ENCODE measurements at places on chromosomes 6 and 20.

GRCh38 chr6:129590408-129591022 is 119.5 kb downstream of the ARHGAP18 start:
- DNase-seq = no peak

DNA sequence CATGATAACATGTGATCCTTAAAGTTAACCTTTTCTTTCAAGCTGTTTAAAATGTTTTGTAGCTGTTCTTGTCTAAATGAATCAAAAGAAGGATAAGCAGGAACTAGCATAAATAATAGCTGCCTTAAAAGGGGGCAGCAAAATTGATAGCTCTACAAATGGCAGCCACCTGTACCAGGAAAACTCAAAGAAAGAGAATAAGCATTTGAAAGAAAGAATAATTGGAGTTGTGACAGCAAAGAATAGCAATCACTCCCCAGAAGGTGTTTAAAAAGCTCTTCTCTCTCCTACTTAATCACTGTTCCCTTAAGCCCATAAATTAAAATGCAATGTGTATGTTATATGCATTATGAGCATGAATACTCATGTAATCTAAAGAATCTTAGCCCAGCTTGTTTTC is 114.6 kb downstream of the SIM1 start:
- DNase-seq = no peak

DNA sequence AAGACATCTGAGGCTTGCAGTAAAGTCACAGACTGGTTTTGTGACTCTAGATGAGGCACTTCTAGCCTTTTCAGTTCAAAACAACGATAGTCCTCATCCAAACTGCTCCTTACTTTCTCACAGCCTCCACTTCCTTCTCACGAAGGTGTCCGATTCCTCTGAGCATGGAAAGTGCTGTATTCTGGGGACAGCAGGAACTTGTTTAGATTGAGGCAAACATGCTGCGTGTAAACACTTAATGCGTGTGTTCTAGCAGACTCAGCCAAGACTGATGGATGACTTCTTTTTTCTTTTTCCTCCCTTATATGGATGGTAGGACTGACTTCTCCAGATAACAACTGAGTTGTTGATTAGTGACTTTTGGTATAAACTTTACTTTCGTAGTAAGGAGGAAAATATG is 80.2 kb upstream of the PRDM1 start:
- no peak for DNase-seq

DNA sequence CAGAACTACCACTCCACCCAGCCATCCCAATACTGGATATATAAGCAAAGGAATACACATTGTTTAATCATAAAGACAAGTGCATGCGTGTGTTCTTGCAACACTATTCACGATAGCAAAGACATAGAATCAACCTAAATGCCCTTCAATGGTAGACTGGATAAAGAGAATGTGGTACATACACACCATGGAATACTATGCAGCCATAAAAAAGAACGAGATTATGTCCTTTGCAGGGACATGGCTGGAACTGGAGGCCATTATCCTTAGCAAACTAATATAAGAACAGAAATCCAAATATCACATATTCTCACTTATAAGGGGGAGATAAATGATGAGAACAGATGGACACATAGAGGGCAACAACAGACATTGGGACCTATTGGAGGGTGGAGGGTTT is 156.6 kb downstream of the LRRC1 start:
- no peak for DNase-seq

DNA sequence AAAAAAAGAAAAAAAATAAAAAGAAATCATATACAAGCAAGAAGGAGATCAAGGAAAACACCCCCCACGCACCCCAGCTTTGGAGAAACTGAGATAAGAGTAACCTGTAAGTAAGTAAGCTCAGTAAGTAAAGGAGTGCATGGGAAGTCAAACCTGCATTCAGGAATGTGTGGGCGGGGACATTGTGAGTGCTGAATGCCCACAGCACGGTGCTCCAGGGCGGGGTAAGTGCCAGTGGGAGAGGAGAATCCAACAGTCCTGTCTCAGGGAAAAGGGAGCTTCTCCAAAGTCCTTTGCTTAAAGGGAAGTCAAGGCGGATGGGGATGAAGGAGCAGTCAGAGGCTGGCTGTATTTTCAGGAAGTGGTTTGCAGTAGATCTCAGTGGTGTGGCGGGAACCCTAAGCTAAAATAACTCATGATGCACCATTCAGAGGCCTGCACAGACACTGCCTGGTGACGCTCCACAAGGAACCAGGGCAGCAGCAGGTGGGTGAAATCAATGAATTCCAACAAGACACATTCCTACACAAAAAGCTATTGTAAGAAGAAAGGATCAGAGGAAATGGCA is 368.0 kb downstream of the QKI start:
- DNase-seq = no peak

DNA sequence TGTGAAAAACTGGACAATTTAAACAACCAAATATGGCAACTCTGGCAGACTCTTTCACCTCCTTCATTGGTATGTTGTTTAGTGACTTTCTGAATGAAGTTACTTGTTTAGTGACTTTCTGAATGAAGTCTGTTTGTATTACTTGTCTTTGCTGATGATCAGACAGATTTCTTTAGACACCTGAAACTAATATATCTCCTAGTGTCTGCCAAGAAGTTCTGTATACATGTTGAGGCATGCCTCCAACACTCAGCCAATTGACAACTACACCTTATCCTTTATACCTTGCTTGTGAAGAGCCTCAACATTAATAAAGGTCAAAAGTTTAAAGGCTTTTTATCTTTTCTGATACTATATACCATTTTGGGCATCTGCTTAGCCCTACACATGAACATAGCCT is 725.4 kb upstream of the EPHA7 start:
- no peak for DNase-seq

GRCh38 chr20:50594591-50595432 is 84.6 kb downstream of the PTPN1 start:
- no peak for DNase-seq

- no peak for DNase-seq
These were observed 339.5 kb upstream of the HSF2 start for GRCh38 chr6:122059918-122060317.

DNA sequence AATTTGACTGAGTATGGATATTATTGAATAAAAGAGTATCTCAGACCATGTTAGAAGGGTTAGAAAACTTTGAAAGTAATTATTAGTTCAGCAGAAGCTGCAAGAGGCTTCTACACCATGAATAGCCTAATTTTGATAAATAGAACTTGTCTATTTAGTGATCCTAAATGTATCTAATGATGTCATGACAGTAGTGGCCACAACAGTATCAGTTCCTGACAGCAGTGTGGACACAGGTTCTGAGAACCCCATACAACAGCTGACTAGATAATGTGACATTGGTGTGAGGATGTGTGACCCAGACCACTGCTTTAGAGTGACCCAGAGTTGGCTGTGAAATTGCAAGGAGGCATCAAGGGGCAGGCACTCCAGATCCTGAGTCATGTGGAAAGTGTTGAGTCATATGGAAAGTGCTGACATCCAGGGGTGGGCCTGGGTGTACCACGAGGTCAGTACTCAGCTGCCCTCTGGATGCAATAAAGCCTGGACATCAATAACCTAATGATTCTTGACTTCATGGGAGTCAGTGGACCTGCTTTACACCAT is 754.7 kb downstream of the DHX35 start:
- DNase-seq = no peak

DNA sequence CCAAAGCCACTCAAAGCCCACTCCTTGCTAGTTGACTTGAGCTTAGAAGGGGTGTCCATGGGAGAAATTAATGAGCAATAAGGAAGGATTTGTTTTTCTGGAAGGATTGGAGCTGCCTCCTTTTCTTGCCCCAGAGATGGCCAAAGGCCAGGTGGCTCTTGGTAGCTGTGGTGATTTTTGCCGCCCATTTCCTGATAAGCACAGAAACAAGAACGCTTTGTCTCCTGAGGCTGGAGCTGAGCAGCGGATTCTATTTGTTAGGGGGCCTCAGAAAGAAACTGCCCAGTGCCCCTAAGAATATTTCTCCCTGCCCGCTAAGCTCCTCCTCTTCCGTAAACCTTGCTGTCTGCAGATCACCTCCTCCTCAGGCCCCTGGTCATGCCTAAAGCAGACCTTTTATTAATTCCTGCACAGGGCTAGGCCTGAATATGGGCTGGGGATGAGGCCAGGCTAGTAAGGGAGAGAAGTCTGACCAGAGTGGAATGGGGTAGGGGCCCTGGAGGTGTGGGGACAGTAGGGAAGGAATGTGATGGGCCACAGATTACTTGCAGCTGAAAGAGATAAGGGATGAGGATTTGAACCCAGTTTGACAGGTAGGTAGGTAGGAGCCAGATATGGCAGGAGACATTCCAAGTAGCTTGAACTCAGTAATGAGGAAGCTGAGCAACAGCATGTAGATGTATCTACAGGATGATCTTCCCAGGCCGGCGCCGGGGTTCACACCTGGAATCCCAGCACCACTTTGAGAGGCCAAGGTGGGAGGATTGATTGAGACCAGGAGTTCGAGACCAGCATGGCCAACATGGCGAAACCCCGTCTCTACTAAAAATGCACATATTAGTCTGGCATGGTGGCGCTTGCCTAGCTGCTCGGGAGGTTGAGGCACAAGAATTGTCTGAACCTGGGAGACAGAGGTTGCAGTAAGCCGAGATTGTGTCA is 71.2 kb upstream of the NAA20 start:
- DNase-seq = no peak

DNA sequence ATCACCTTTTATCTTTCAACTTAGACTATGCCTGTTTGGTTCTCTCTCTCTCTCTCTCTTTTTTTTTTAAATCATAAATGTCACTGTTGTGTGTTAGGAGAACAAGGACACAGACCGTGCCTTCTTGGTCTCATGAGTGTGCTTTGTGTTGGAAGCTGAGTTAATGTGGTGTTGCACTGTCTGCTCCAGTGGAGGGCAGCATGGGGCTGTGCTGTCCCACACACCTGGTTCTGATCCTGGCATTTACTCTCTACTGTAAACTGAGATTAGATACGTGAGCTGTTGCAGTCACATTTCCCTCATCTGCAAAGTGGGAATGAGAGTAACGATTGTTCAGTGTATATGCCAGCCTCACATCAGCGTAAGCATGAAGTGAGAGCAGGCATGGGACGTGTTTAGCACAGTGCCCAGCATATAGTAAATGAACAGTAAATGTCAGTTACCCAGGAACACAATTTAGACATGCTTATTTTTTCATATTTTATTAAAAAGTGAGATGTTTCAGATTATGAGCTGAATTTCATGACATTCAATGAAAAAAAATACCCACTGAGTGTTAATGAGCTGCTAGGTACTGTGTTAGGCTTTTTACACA is 161.1 kb downstream of the FARS2 start:
- DNase-seq = no peak

- no peak for DNase-seq
These were observed 35.1 kb downstream of the MGME1 start for GRCh38 chr20:18003897-18004296.

DNA sequence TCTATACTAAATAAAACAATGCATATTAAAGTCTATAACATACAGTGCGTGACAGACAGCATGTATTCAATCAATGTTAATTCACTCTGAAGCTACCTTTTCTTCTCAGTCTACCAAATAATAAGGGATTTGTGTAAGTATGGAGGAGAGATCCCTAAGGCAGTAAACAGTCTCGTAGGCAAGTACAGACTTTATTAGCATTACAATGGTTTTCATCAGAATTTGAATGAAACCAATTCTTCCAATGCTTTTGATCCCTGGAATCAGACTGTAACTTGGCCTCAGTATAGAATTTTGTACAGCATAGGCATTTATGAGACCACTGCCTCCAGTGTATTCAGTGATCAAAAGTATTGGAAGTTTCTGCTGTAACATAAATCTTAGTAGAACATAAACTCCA is 19.5 kb downstream of the LYRM4 start:
- DNase-seq = no peak

DNA sequence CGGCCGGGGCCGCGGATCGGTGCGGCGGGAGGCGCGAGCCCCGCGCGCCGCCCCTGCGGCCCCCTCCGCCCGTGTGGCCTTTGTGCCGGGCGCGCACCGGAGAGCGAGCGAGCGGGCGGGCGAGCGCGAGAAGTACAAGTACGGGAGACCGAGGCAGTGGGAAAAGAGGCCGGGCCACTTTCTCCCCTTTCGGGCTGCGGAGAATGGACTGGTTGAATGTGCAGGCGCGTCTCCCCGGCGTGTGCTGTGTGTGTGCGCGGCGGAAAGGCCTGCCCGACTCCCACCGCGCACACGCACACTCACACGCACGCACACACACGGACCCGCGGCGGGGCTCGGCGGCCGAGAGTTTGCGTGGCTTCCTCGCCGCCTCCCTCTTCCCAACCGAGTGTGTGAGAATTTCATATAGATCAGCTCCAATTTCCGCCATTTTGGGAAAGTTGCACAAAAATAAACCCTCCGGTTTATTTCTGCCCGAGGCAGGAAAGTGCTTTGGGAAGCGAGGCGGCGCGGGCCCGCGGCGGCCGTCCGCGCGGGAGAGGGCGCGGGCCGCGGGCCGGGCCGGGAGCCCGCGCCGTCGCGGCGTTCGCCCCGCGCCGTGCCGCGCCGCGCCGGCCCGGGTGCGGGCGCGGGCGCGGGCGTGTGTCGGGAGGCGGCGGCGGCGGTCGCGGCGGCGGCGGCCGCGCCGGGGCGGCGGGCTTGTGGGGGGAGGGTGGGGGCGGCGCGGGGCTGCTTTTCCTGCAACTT is 1.1 kb downstream of the L3MBTL3 start:
- peak; percentile 4 for DNase-seq

- no peak for DNase-seq
These were observed 252.2 kb downstream of the DLL1 start for GRCh38 chr6:170038708-170039107.

- no peak for DNase-seq
These were observed 165.5 kb downstream of the SYNE1 start for GRCh38 chr6:152471456-152472265.

- no peak for DNase-seq
These were observed 35.5 kb downstream of the NSFL1C start for GRCh38 chr20:1431158-1431557.

DNA sequence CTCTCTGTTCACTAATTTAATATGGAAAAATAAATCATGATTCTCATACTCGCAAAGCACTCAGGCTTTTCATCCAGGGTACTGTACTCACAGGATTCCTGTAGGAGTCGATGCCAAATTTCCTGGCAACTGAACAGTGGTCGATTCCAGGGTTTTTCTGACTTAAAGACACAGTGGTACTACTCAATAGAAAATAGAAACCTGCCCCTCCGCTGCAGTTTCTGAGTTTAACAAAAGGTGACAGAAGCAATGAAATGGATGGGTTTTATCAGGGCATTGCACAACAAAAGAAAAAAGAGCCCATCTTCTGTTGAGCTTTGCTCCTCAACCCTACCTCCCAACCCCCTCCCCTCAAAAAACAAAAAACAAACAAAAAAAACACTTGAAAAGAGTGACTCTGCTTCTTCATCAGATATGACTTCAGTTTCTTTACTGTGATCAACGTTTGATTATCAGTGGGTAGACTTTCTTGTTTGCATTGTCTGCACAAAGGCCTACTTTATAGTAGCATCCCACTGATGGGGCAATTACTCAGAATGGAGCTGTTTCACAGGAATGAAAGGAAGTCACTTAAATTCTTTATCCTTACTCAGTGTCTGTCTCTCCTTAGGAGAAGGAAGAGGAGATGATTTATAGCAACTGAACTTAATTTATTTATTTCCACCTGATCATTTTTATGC is 96.2 kb upstream of the FOXO3 start:
- no peak for DNase-seq

DNA sequence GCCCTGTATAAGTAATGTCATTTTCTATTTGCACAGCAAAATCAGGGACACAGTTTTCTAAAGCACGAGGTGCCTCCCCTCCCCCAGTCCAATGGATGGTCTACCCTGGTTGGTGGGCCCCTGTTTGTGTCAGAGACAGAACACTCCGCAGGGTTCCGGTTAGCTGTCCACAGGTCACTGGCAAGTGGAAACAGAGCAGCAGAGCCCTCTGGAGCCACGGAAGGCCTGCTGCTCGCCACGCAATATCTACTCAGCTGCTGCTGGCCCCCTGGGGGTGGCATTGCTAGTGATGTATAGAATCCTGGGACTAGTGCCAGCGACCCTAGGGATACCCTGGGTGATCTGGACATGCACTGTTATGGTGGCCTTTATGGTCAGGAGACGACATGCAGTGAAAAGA is 50.4 kb downstream of the RIN2 start:
- no peak for DNase-seq
